ENCODE measurements at places on chromosomes 12 and 14. TPM values are rescaled to one million over a fixed set of nuclear protein-coding genes. Genes with fewer than 3 reads are reported as not detected.
A peak's percentile ranks its signal among the peaks of the same experiment; 100 is the strongest.

HOXC13 gene
- 0.98 TPM for total RNA-seq

- no peak for DNase-seq
Measured at GRCh38 chr14:99530407-99531155, 49.4 kb downstream of the CCNK start.

DNA sequence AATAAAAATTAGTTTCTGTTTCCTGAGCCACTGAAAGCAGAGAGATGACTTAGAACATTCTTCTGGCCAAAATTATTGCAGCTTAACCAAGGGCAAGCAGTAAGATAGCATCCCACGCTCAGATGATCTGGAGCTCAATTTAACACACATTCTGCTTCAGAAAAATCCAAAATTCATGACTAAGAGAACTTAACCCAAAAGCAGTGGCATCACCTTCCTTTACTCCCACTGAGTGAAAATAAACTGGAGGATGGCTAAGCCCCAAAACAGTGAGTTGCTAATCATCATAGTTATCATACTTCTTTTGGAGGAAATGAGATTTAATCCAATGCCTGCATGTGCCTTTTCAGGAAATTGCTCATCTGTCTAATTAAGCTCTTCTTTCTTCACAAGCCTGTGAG is 195.4 kb downstream of the DUSP6 start:
- DNase-seq, result no peak

RERG gene
- 60.0 TPM for total RNA-seq

DNA sequence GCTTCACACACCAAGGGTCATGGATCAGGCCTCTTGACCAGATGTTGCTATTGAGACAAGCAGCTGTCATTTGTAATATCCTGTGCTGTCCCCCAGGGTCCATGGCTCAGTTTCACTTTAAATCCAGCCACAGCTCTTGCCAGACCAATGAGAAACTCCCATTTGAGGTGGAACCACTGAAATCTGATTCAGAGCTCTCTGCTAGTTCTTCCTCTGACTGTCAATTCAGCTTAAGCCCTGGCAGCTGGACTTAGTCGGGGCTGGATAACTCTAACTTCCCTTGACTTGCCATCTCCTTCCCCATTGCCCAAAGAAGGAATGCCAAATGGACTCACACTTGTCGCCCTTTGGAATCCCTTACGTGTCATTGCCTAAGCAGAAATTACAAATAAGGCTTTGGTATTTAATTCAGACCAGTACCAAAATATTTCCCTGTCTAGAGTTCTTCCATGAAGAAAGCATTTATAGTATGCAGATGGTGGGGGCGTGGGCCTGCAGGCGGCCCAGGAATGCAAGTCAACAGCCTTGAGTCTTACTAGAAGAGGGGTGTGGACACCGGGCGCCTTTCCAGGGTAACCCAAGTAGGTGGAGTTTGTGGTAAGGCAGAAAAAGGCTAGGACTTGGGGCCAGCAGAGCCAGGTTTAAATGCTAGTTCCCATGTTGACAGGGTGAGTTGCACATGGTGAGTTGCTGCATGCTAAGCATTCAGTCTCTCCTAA is 96.9 kb upstream of the TMPO start:
- DNase-seq, result peak; percentile 98

- DNase-seq, result no peak
Measured at GRCh38 chr12:49339464-49339861, 2.5 kb upstream of the C1QL4 start.

DNA sequence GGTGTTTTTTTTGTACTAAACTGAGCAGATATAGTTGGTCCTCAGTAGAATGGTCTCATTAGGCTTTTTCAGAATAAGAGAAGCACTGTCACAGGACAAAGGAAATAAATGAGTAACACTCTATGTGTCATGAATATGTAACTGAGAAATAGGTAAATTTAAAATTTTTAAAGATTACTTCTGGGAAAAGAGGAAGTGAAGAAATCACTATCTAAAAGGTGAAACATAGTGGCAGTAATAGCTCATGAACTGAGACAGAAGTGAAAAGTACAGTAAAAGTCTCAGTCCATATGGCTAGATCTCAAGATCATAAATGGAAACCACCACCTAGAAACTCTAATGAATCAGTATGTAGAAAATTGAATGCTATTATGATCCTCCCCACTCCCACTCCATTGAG is 89.3 kb upstream of the TTC7B start:
- no peak for DNase-seq

GRCh38 chr14:79670811-79671210 is 540.5 kb downstream of the DIO2 start:
- no peak for DNase-seq

All from breast epithelium (tissue), 4 donors.